ENCODE measurements at places on chromosomes 4 and X.

GRCh38 chr4:172547724-172548123 is 620.9 kb upstream of the GALNT7 start:
- no peak for DNase-seq

GRCh38 chr4:140296335-140297220 is 76.9 kb upstream of the SCOC start:
- no peak for DNase-seq

DNA sequence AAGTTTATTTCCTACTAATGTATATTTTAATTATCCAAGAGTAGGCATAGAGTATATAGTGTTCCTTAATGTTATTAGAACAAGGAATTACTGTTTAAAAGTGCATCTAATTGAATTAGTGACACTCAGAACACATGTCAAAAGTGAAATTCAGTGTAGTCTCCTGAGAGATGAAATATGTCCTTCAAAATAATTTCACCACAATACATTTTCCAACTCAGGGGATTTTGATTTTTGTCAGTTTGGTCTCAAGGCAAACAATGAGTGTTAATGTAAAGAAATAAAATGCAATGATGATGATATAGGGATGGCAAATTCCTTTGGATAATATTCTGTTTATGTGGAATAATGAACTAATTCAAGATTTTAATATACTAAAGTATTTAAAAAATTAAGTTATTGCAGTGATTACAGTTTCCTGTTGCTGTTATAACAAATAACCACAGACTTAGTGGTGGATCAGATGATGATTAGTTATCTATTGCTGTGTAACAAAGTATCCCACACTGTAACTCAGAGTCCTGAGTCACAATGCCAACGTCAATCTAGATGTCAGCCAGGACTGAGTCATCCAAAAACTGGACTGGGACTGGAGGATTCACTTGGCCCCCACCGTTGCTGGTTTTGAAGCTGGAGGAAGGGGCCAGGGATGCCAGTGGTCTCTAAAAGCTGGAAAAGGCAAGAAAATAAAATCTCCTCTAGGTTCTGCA is 148.0 kb upstream of the SLC7A11 start:
- DNase-seq: no peak

DNA sequence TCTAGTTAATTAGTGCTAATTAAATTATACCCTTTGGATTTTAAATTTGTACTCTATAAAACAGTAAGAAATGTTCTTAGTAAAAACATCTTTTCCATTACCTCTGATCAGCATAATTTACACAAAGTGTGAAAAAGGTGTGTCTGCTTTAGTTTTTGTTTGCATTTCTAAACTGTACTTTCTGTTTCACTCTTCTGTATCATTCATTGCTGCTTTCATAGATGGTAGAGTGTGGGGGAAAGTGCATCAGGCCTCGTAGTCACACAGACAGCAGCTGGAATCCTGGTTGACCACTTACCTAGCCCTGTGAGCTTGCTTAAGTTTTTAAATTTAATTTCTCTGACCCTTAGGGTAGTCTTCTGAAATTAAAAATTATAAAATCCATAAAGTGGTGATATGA is 275.4 kb upstream of the PITX2 start:
- no peak for DNase-seq

DNA sequence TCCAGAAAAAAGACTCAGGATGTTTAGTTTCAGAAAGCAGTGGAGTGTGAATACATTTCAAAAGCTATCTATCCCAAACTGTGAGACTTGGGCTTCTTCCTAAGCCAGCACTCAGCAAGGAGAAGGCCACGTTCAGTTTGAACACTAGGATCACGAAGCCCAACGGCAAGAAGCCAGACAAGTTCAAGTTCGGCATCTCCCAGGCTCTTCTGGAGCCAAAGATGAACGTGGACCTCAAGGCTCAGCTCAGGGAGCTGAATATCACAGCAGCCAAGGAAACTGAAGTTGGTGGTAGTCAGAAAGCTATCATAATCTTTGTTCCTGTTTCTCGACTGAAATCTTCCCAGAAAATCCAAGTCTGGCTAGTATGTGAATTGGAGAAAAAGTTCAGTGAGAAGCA is 7.6 kb downstream of the PLAC1 start:
- DNase-seq: no peak

- DNase-seq: no peak
Observed at GRCh38 chr4:48813964-48814363, 16.9 kb upstream of the OCIAD1 start.

DNA sequence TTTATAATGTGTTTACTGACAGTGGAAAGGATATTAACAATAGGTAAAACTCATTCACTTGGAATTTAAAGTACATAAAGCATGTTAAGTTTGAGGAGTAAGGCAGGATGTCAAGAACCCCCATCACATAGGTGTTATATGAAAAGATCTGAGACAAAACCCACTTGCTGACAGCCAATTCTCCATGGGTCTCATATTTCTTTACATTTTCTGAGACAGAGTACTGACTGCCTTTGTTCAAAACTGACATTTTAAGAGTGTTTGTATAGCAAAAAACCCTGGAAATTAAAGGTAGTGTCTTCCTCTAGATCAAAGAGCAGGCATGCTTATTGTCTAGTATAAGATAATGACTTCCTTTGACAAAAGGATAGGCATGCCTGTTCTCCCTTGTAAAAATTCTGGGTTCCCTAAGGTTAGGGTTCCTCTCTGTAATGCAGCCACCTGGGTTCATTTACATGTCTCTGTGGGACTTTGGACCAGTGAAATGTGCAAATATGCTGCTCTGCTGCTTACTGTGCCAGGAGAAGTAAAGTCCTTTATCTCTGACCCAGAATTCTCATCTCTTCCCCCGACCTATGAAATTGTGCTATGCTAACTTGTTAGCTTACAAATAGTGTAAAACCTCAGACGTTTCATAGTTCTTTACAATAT is 123.6 kb downstream of the PCDH18 start:
- DNase-seq: no peak

GRCh38 chr4:169241464-169241863 is 29.3 kb downstream of the SH3RF1 start:
- DNase-seq: no peak

DNA sequence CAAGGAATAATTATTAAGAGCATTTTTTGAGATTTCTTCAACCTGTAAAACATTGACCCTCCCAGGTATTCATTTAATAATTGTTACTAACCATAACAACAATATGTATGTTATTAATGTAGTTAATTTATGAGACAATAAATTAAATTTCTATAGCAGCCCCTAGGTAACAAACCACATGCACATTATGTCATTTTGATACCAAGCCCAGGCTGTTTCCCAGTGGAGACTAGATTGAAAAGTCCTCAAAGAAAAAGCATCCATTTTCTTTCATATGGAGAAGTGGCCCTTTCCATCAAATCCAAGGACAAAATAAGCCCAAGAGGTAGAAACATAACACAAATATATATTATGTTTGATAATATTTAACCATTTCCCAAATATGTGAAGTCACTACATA is 104.3 kb upstream of the GK2 start:
- no peak for DNase-seq

- DNase-seq: peak; percentile 5
Observed at GRCh38 chrX:18016941-18017340, 155.8 kb upstream of the RAI2 start.

- DNase-seq: no peak
Observed at GRCh38 chrX:42085836-42086235, 162.5 kb upstream of the CASK start.

DNA sequence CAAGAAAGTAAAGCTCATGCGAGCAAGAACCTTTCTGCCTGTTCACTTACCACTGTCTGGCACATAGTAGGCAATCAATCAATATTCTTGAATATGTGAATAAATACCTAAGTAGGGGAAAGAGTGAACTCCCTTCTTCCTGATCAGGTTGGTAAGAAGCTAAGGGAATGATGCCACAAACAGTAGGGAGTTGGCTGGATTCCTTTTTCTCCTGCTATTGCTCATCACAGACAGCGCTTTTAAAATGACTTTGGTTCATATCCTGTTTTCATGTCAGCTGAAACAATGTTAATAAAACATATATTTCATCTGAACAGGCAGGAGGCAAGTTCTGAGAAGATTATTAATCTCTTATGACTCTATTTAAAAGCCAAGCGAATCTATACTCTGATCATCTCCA is 99.2 kb downstream of the NSUN7 start:
- DNase-seq: no peak

GRCh38 chr4:123954220-123954619 is 557.6 kb downstream of the SPRY1 start:
- no peak for DNase-seq

GRCh38 chr4:6148506-6149205 is 51.7 kb downstream of the JAKMIP1 start:
- no peak for DNase-seq

DNA sequence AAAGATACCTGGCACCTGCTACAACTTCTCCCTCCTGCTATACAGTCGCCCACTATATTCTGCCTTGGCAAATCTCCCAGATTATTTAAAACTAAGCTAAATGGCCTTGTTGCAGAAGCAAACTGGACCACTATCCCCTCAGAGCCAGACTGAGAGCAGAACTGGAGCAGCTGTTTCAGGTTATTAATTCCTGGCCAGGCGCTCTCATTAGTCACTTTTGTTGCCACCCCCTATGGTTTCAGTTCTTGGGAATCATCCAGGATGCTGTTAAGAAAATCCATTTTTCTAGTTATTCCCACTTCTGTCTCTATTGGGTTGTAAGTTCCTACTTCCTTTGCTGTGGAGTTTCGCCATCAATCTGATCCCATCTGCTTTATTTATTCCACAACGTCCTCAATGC is 30.1 kb downstream of the ADGRA3 start:
- DNase-seq: no peak

DNA sequence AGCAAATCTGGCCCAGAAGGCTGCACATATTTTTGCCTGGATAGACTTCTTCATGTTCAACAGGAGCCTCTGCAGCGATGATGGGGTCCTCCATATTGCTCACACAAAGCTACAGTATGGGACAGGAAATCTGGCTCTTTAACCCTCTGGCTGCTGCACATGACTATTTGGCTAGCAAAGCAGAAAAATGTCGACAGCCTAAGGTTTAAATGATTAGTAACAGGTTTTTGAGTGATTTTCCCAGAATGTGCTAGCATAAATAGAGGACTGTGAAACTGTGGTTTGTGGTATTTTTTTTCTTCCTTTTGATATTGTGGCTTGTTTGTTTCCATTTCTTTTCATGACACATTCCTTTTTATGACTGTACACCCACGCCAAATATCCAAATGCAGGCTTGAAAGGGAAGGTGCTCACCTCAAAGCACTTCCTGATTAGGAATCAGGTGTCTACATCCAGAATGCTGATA is 120.2 kb upstream of the GK2 start:
- no peak for DNase-seq

GRCh38 chrX:130654409-130654950 is 248.5 kb downstream of the ENOX2 start:
- no peak for DNase-seq

- DNase-seq: no peak
Observed at GRCh38 chrX:78329486-78329885, 2.1 kb upstream of the CYSLTR1 start.

DNA sequence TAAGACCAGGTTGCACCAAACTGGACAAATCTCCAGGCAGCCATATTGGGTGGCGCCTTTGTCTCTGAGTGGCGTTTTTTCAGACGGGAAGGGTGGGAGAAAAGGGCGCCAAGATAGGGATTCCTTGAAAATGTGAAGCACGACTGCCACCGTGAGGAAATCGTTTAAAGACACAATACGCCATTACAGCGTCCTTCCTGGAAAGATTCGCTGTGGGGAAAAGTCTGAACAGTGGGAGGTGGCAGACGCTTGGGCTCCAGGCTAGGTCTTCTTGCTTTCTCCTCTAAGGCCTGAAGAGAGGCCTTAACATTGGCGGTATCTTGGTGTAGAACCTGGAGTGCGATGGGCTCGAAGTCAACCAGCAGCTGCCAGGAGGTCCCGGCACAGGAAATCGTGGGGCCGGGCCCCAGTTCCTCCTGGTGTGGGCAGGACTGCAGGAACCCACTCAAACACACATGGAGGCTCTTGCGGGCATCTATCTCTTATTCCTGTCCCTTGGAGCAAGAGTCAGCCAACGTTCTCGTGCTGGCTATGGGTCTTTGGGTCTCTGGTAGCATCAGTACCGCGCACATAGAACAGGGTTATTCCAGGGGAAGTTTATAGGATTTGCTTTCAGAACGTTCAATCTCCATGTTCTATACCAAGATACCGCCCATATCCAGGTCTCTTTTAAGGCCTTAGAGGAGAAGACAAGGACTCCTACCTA is 208.8 kb downstream of the OR13H1 start:
- no peak for DNase-seq

DNA sequence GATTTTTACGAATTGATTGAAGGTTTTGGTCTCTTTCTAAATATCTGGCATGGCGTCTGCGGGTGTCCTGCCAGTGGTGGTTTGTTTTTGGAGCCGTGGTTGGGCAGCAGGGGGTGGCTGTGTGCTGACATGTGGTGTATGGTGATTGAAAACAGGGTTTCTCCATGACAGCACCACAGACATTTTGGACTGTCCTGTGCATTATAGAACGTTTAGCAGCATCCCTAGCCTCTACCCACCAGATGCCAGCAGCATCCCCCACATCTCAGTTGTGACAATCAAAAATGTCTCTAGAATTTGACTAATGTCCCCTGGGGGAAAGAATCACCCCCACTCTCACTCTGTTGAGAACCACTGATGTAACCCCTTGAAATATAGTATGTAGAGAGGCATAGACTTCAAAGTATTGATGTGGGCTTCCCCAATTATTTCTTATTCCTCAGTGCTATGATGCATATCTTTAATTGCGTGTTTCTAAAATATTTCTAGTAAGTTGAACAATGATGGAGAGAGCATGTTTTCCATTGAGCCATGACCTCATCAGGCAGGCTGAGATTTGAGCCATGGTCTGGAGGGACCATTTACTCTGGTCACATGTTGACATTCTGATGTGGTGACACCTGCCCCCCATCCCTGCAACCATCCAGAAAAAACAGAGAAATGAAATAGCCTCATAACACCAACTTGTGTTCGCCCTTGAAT is 77.4 kb upstream of the MID1 start:
- no peak for DNase-seq

- DNase-seq: no peak
Observed at GRCh38 chr4:184102927-184103326, 114.7 kb downstream of the ENPP6 start.

- DNase-seq: no peak
Observed at GRCh38 chr4:152106781-152107321, 346.0 kb upstream of the GATB start.

GRCh38 chrX:16603822-16604221 is 46.1 kb upstream of the S100G start:
- no peak for DNase-seq

DNA sequence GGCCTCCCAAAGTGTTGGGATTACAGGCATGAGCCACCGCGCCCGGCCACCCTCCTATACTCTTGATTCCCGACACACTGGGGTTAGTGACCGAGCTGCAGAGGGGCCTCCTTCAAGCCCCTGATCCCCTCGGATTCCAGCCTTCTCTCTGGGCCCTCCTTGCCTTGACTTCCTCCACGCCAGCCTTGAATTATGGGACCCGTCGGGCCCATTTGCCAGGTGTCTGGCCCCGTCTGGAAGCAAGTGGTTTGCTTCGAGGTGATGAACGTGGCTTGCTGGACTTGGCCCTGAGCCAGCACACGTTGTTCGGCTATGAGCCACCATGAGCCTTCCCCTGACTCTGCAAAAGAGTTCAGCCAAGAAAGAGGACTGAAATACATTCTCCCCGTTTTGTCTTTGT is 37.4 kb upstream of the GRPEL1 start:
- no peak for DNase-seq

Data from NCI-H2029 (cell line).